Activated T-helper 1 cell treated with anti-CD3 and anti-CD28 coated beads, Interleukin-2, amount 50 U/mL, for 16 hours (primary cell): ENCODE measurements at places on chromosomes 4 and X.
A peak's percentile ranks its signal among the peaks of the same experiment; 100 is the strongest.

DNA sequence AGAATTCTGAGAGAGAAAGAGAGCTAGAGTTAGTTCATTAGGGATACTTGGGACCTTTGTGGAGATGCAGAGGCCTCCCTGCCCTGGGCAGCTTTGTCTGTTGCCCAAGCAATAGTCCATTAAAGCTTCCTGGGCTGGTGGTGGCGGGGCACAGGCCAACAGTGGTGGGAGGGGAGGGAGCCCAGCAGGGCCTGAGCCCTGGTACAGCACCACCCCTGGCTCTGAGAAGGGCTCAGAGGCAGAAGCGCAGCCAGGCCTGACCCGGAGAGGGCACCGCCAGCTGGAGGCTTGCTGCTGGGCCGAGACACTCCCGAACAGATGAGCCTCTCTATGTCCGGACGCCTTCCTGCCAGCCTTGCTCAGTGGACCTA lies 65.3 kb downstream of the EFNB1 start:
- no peak for DNase-seq

- DNase-seq = no peak
These were observed 468.4 kb upstream of the PRKX start for GRCh38 chrX:4181782-4182407.

DNA sequence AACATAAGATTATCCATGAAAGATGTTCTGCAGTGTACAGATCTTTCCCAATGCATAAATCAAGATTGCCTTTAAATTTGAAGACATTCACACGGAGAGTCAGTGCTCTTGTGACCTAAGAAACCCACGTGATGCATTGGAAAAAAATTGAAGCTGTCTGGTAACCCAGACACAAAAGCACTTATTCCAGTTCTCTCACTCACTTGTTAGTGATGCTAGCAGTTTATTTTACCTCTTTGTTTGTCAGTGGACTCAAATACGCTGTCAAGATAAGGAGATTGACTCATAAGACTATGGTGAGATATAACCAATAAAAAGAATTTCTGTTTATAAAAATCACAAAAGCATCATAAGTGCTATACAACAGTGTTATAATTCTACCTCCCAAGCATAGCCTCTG lies 245.8 kb upstream of the SMIM31 start:
- DNase-seq = no peak

- DNase-seq = no peak
These were observed 22.9 kb downstream of the ABLIM2 start for GRCh38 chr4:8135666-8136065.

GRCh38 chrX:1389181-1389992 lies 2.5 kb downstream of the SLC25A6 start:
- no peak for DNase-seq

DNA sequence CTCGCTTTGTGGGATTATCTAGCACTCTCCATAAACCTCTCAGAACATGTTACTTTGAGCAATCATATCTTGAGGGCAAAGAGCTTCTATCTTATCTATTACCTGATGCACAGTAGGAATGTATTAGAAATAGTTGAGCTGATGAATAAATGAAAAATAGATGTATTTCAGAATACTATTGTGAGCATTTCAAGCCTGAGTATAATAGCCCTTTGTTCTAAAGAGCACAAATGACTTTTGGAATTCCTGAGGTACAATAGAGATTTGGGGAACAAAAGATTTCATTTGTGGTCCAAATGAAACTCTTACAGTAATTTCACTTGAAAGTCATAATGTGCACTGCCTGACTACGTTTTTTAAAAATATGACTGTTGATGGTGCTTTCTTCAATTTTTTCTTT lies 159.5 kb downstream of the UGT8 start:
- DNase-seq = no peak

- DNase-seq = no peak
These were observed 18.5 kb downstream of the SLC25A5 start for GRCh38 chrX:119486745-119487144.

GRCh38 chr4:73721435-73721834 lies 18.9 kb upstream of the CXCL8 start:
- no peak for DNase-seq

DNA sequence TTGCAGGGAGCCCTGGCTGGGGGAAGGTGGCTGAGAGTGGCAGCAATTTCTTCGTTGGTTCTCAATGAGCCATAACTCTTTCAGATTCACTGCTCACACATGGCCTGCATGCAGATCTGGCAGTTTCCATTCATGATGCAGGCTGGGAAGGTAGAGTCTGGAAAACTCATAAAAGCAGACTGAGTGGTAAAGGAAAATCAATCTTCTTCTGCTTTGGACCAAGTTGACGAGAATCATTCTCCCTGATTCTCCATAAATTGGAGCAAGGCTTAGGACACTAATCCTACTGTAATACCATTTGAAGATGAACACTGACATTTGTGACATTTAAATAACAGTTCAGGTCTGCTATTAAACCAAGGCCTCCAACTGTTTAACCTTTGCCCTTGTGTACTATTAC lies 35.3 kb upstream of the HAND2 start:
- DNase-seq = no peak

DNA sequence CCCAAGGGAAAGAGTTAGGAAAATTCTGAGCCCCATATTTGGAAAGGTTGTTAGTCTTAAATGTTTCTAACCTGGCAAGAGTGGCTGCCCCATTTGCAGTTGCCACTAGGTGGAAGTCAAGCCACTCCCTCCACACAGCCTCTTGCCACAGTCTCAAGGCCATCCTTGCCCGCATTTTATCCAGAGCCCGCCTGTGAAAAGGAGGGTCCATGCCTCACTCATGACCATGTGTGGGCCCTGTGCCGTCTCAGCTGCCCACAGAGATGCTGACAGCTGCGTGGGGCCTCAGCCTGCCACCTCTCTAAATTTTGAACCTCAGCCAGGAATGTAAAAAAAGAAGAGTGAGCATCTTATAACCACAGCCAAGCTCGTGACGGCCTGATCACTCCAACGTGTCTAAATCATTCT lies 201.5 kb upstream of the FAM241A start:
- no peak for DNase-seq

GRCh38 chr4:72118017-72118416 lies 86.2 kb downstream of the NPFFR2 start:
- no peak for DNase-seq

DNA sequence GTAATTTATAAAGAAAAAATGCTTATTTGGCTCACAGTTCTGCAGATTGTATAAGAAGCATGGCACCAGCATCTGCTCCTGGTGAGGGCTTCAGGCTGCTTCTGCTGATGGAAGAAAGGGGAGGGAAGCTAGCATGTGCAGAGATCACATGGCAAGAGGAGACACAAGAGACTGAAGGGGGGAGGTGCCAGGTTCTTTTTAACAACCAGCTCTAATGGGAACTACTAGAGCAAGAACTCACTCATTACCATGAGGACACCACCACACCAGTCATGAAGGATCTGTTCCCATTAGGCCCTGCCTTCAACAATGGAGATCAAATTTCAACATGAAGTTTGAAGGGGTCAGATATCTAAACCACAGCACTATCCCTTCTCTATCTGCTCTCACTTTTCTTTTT lies 9.4 kb upstream of the COPS4 start:
- no peak for DNase-seq

DNA sequence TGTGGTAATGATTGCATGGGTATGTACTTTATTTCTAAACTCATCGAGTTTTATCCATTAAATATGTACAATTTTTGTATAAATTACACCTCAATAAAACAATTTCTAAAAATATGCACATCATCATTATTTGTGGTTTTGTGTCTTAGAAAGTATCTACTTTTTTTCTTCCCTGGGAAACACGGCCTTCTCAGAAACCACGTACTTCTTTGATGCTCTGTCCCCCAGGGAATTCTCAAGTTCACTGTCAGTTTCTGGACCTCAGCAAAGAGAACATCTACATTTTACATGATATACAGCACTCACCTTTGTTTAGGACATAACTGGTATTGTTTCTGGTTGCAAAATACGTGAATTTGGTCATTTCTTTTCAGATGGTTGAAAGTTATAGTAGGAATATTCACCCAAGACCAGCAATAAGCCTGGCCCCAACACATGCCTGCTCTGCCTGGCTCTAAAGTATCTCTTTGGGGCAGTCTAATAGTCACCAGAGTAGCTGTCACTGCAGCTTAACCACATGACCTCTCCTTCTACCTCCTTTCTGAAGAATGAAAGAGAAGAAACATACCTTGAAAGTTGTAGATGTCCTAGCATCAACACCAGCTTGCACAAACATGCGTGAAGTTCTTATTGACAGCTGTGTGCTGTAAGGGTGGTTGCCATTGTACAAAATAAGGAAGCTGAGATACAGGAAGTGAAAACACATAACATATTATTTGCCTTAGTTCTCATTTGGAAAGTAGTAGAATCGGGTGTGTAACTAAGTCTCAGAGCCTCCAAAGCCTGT lies 48.4 kb upstream of the SPANXN4 start:
- DNase-seq = no peak

GRCh38 chr4:3361896-3362295 lies 69.1 kb downstream of the RGS12 start:
- no peak for DNase-seq

- DNase-seq = no peak
These were observed 102.0 kb upstream of the FSTL5 start for GRCh38 chr4:162265802-162266201.

DNA sequence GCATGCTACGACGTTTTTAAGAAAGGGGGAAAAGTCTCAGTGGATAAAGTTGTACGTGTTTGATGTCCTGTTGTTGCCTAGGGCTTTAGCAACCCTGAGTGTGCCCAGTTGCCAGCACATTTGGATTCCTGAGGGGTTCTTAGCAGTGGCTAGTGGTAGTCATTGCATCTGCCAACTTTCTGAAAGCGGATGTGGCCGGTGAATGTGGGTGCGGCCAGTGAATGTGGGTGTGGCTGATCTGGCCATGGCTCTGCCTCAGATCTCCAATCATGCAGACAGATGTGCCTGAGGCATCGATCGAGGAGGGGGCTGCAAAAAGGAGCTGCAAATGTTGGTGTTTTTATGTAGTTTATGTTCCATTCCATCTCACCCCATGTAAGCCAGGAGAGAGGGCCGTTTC lies 41.5 kb upstream of the FAT1 start:
- no peak for DNase-seq

GRCh38 chrX:101602077-101602476 lies 15.7 kb downstream of the ARMCX6 start:
- DNase-seq = no peak

DNA sequence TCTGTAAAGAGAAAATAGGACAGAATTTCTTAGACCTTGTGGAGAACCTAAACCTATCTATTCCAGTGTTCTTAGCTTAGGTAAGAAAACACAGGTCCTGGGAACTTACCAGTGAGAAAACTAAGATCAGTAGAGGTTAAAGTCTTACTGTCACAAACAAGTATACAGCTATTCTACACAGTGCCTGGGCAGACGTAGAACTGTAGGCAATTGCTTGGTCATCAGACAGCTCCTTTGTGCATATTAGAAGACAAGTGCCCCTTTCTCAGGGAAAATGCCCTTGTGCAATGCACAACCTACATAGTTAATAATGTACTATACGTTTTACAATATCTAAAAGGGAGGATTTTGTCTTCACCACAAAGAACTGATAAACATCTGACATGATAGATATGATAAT lies 86.6 kb upstream of the JADE1 start:
- no peak for DNase-seq

DNA sequence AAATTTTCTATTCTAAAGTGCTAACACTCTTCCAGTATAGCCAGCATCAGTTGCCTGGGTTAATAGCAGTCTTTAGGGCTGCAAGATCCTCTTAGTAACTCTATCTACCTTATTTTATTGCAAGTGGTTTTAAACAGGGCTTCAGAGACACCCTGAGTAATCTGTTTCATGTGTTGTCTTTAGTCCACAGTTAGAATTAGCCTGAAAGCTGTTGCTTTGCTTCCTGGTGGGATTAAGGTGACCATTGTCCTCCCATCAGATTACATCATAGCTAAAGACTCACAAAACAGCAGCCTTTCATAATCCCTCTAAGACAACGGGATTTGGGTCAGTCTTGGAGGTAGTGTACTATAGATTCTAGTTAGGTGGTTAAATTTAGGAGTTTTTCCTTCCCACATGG lies 7.5 kb downstream of the UCHL1 start:
- DNase-seq = no peak

DNA sequence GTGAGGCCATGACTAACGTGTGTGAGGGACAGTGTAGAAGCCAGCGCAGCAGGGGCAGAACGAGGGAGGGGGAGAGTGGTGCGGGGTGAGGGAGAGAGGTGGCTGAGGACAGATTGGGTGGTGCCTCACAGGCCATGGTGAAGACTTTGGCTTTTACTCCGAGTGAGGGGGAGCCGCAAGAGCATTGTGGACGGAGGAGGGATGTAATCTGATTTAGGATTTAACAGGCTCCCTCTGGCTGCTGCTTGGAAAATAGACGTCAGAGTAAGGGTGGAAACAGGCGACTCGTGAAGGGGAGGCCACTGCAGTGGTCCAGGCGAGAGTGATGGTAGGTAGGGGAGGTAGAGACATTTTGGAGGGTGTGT lies 13.0 kb downstream of the PPP1R3F start:
- no peak for DNase-seq

DNA sequence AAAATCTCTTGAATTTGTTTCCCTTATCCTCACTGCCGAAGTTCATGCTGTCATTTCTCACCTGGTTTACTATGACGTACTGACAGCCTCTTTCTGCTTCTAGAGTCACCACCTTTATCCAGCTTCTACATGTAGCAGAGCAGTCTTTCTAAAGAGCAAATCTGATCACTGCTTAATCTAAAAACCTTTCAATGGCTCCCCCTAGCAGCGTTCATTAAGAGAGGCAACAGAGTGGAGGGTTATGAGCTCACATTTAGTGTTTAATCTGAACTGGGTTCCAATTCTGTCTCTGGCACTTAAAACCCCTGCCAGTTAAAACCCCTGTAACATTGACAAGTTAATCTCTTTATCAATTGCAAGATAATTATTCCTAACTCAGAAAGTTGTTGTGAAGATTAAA lies 4.4 kb downstream of the RBPJ start:
- no peak for DNase-seq

DNA sequence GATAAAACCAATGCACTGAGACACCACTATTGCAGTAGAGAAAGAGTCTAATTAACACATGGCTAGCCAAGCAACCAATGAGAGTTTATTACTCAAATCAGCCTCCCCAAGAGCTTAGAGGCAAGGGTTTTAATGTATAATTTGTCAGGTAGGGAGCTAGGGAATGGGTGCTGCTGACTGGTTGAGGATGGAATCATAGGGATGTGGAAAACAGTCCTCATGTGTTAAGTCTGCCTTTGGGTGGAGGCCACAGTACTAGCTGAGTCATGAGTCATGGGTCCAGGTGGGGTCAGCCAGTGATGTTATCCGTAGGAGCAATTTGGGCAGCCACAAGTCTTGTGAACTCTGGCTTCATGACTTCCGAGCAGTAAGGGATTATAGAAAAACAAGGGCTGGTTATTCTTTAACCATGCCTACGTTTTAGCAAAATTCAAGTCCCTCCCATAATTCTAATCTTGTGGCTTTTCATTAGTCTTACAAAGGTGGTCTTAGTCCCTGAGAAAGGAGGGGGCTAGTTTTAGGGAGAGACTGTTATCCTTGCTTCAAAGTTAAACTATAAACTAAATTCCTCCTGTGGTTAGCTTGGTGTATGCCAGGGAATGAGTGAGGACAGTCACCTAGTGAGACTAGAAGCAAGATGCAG lies 25.1 kb upstream of the PLAC8 start:
- no peak for DNase-seq

GRCh38 chrX:129925305-129926092 lies 19.5 kb downstream of the UTP14A start:
- DNase-seq = peak; percentile 32
